ENCODE measurements at places on chromosomes 5 and 9. TPM values are rescaled to one million over a fixed set of nuclear protein-coding genes. Genes with fewer than 3 reads are reported as not detected.

GPR151 gene
- total RNA-seq, result not detected

GPSM1 gene
- total RNA-seq, result 8.9 TPM

SH3RF2 gene
- 3.0 TPM for total RNA-seq

TLR4 gene
- 6.7 TPM for total RNA-seq

SV2C gene
- 0.04 TPM for total RNA-seq

GLRA1 gene
- total RNA-seq, result not detected

PCSK1 gene
- not detected for total RNA-seq

NMUR2 gene
- not detected for total RNA-seq

ZNF618 gene
- total RNA-seq, result 4.9 TPM

GRCh38 chr5:71695071-71695470 lies 24.0 kb upstream of the CARTPT start:
- DNase-seq, result no peak

- no peak for DNase-seq
These were observed 590.2 kb upstream of the MEF2C start for GRCh38 chr5:89473196-89473595.

GRCh38 chr5:153860195-153860886 lies 178.4 kb downstream of the FAM114A2 start:
- DNase-seq, result no peak

- DNase-seq, result no peak
These were observed 18.5 kb downstream of the ARHGEF28 start for GRCh38 chr5:73644385-73644963.

DNA sequence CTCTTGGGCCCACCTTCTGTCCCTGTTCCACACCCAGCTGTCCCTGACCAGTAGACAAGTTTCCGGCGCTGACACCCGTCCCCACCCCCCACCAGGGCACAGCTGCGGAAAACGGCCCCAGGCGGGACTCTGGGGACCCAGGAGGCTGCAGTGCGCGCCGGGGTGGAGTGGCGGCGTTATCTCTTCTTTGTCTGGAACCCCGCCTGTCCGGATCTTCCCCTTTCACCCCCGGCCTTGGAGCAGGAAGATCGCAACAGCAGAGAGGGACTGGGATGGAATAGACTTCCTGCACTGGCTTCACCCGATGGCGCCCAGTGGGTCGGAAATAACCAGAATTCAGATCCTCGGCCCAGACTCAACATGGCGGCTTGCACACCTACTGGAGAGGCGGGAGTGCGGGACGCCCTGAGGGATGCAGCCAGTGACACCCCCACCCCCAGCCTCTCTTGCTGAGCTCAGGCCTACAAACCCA lies 4.7 kb downstream of the PAX5 start:
- DNase-seq, result no peak

DNA sequence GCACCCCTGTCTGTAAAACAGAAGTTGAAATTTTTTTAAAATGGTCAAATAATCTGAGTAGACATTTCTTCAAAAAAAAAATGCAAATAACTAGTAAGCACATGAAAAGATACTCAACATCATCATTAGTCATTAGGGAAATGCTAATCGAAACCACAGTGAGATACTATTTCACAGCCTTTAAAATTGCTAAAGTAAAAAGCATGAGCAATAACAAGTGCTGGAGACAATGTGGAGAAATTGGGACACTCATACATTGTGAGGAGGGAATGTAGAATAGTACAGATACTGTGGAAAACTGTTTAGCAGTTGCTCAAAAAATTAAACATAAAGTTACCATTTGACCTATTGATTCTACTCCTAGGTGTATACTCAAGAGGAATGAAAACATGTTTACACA lies 58.4 kb upstream of the RUSC2 start:
- no peak for DNase-seq

DNA sequence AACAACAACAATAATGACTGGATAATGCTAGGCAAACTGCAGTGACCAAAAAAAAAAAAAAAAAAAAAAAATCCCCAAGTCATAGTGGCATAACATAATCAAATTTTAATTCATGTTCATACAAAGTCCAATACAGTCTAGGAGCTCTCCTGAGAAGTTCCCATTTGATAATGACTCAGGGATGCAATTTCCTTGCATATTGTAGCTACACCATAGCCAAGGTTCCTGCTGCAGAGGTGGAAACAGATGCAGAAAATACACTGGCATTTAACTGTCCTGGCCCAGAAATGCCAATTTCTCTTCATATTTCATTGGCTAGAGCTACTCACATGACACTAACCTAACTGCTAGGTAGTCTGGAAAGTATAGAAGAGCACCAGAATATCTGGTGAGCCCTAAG lies 72.2 kb upstream of the SLC12A2 start:
- no peak for DNase-seq

- DNase-seq, result no peak
These were observed 43.1 kb downstream of the GNG10 start for GRCh38 chr9:111704503-111704902.

GRCh38 chr5:135821802-135822201 lies 12.7 kb upstream of the SLC25A48 start:
- DNase-seq, result no peak

DNA sequence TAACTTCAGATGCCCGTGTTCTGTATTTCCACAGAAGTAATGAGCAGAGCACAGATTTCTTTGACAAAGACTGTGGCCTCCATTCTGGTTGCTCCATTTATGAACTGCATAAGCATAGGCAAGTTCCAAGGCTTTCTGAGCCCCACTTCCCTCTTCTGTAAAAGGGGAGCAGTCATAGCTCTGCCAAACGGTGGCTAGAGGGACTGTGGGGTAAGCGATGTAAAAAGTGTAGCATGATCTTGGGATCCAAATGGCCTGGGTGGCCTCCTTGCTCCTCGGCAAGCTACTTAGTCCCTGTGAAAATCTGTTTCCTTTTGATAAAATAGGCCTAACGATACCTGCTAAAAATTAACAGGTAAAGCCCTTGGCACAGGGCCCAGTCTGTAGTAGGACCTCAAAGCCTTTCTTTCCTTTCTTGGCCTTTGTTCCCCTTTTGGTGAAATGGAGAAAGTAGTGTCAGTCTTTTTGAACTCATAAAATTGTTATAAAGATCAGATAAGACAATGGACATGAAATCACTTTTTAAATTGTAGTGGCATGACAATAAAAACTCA lies 646.6 kb downstream of the ACTL7B start:
- no peak for DNase-seq

GRCh38 chr5:179171251-179171815 lies 111.2 kb downstream of the ZNF354C start:
- no peak for DNase-seq

- DNase-seq, result no peak
These were observed 27.1 kb downstream of the GSN start for GRCh38 chr9:121294866-121295661.

DNA sequence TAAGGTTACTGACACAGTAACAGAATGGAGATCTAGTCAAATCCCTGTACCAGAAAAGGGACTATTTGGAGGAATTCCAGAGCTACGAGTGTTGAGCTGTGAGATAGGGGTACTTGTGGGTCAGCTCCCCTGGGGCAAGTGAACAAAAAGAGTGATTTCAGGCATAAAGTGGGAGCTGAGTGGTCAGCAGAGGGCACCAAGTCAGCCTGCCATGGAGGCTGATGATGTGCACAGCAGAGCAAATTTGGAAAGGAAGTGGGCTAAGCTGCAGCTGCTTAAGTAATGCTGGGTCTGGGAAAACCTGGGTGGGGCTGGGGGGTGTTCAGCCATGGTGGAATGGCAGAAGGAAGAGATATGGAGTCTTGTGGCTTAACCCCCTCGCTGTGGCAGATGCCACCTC lies 327.9 kb downstream of the NTRK2 start:
- DNase-seq, result no peak

GRCh38 chr9:5762421-5762820 lies 70.5 kb downstream of the ERMP1 start:
- DNase-seq, result no peak

DNA sequence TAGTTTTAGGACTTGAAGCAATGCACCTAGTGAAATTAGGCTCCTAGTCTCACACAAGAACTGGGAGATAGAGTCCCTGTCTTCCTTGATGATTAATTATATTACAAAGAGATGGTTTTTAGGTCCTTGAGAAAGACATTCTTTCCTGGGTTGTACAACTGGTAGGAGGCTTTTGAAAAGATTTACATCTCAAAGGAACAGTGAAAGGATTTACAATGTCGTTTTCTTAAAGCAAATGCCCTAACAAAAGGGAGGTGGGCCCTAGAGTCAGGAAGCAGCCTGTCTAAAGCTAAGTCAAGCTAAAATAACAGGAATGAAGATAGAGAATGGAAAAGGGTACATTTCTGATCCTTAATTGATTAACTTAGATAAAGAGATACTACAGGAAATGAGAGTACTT lies 102.2 kb upstream of the IL7R start:
- no peak for DNase-seq

DNA sequence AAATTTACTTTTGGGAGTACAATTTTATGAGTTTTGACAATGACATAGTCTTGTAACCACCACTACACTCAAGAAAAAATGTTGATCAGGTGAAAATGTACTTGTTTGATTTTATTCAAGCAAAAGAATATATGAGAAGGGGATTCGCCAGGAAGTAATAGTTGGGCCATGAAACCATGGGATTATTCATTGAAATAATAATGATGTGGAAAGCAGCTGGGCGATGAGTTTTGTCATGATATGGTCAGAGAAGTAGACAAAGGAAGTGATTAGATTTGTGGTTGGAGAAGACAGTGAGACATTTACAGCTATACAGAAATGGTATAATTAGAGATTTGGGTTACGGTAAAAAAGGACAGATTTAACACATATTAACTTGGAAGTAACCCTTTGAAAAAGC lies 11.2 kb downstream of the HMGCR start:
- DNase-seq, result no peak

DNA sequence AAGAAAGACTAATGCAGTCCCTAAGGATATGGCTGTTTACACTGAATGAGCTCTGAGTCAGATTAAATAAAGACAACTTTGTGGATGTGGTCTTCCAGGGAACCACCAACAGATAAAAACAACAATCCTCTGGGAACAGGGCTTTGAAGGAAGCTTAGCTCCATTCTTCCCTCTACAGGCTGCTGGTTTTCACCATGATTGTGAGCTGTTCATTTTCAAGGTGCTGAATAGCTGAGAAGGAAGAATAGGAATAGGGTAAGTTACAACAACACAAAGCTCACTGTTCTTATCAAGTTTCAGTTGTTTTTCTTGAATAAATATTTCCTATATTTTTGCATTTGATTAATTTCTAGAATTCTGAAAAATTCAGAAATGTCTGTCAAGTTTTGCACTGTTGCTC lies 25.9 kb upstream of the PTAR1 start:
- DNase-seq, result peak; percentile 34

GRCh38 chr9:135622415-135623020 lies 16.8 kb downstream of the GLT6D1 start:
- no peak for DNase-seq

GRCh38 chr5:88686726-88687125 lies 196.3 kb downstream of the MEF2C start:
- DNase-seq, result no peak

- DNase-seq, result no peak
These were observed 43.3 kb downstream of the ANKRD33B start for GRCh38 chr5:10607023-10607665.

- no peak for DNase-seq
These were observed 19.1 kb upstream of the KIF12 start for GRCh38 chr9:114117996-114118830.

DNA sequence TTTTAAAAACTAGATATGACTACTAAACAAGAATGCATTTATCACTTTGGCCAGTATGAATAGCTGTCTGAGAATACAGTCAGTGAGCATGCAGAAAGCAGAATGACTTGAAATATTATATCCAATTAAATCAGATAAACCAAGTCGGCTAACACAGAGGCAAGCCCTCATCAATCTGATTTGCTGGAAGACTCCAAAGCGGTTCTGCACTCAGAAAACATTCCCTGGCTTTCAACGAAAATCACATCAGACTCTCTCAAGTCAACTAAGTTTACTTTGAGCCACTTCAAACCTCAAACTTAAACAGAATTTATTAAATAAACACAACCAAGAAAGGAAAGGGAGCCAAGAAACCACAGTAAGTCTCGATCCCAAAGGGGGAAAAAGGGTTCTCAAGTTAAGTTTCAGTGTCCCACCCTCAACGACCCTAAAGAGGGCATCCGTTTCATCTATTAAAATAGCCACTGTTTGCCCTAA lies 1.4 kb downstream of the MYO10 start:
- peak; percentile 40 for DNase-seq

DNA sequence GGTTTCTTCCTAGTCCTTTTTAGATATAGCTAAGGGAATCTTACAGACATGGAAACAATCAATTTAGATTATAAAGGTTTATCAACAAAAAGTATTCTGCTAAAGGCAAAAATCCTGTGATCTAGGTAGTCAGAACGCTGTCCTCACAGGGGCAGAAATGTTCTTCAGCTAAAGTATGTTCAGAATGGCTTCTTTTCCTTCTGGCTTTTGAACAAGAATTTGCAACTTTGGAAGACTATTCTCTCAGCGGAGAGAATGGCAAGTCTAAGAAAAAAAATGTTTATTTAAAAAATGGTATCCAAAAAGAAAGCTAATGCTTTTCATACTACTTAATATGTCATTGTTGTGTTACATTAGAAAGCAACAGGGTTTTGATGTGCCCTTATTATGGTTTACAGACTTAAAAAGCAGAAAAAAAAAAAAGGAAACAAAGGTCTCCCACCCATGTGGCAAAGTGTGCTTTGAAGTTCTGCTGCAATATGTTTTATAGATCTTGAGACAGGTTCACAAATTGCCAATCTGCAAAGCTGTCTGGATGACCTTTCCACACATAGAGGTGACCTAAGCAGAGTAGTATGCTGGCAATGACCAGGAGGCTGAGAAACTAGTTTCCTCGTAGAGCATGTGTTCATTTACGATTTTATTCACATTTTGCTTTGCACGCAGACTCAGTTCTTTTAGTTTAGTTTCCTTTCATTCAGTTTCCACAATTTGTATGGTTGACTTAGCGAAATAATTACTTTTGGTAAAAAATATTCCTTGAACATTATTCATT lies 45.1 kb upstream of the PJA2 start:
- DNase-seq, result peak; percentile 19

GRCh38 chr9:20504930-20505329 lies 117.4 kb downstream of the MLLT3 start:
- no peak for DNase-seq

DNA sequence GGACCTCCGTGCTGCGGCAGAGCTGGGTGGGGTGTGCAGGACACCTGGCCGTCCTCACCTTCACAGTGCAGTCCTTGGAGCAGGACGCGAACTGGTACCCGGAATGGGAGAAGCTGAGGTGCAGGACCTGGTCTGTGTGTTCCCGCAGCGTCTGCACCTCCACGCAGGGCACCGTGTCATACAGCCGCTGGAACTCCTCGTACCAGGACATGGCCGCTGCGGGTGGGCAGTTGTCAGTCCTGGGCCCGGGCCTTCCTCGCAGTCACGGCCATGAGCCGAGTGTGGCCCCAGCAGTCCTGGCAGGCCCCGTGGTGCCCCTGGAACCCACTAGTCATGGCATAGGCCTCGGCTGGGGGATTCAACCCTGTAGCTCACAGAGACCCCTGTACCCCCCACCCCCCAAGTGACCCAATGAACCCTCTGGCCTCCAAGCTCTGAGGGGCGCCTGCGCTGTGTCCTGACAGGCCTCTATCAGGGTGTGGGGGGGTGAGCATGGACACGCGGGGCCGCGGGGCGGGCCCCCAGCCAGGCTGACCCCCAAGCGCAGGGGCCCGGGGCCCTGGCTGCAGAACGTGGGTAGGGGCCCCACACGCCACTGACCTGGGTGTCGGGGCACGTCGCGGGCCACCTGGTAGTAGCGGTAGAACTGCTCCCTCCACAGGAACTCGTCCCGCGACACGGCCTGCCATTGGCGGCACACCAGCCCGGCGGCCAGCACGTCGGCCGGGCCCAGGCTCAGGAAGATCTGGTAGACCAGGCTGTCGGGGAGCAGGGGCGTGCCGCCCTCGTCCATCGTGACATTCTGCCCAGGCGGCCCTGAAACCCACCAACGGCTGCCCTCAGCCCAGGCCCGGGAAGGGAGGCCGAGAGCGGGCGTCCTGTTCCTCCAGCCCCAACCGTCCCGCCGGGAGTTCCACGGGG lies 987 bp downstream of the FBXW5 start:
- DNase-seq, result no peak
